OCI-M1 (cell line): ENCODE measurements at places on chromosomes 1 and 21.

- DNase-seq = no peak
These were observed 55.2 kb downstream of the ATP1B1 start for GRCh38 chr1:169161496-169162194.

GRCh38 chr21:34035619-34036354 is 37.6 kb upstream of the MRPS6 start:
- no peak for DNase-seq

DNA sequence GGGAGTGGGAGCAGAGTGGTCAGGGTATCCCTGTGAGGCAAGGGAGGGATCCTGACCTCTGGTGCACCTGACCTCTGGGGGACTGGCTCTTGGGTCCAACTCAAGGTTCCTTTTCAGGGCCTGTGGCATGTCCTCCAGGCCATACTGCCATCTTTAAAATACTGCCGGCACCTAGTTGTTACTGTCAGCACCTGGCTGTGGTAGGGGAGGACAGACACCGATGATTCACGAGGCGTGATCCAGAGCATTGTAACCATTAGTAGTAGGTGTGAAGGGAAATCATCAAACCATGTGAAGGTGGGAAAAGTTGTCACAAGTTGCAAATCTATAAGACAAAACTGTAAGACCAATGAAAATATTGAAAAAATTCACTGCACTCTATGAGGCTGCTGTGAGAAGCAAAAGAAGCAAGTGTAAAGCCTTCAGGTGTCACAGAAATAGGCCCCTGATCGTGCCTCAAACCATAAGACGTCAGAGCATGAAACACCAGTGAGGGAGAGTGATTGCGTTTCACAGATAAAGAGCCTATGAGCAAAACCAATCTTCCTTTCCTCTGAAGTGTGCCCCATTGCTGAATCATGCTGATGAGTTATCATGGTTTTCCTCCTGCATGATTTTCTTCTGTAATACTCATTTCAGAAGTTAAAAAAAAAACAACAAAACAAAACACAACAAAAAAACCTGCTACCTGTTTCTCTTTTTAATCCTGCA is 55.3 kb downstream of the CDC7 start:
- DNase-seq = peak; percentile 88

DNA sequence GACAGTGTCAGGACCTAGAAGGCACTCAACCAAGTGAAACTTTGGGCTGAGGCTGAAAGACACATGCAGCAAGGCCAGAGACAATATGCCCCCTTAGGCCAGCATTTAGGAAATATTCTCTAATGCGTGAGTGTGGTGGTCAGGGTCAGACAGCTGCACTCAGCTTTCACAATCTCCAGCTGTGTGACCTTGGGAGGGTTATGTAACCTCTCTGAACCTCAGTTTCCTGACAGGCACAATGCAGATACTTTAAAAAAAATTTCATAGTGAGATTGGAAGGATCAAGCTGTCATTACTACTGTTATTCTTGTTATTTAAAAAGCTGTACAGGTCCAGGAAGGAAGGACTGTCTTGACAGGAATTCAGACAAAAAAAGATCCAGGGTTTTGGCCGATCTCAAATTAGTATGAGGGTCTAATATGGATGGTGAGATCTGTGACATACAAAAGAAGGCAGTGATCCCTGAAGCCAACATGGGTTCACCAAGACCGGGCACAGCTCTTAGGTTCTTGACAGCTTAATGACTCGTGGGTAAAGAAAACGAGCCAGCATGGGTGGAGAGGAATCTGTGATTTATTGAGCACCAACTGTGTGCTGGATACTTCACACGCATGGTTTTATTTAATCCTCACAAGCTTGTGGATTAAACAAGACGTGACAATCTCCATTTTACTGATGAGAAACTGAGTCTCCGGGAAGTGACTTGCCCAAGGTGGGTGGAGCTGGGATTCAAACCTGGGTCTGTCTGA is 54.6 kb upstream of the POU3F1 start:
- DNase-seq = no peak

GRCh38 chr1:193539731-193540459 is 353.5 kb upstream of the B3GALT2 start:
- no peak for DNase-seq

- peak; percentile 79 for DNase-seq
These were observed 168.0 kb upstream of the NR5A2 start for GRCh38 chr1:199859491-199859933.

- peak; percentile 84 for DNase-seq
These were observed 108.9 kb downstream of the LBR start for GRCh38 chr1:225318706-225319575.

DNA sequence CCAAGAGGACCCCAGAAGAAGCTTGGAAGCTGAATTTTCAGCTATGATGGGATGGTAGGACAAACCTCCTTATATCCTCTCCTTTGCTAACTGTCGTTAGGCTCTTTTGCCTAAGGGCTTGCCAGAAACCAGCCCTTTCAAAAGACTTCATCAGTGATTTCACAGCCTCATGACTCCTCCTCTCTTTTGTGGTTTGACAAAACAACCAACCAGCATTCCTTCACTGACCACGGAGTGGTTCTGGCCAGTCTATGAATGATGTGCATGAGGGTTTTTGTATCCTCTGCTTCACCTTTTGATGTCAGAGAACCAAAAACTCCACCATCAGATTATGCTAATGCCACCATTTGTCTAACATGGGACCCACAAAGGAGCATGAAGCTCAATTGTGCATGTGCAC is 116.9 kb upstream of the COA6 start:
- DNase-seq = peak; percentile 6

- peak; percentile 90 for DNase-seq
These were observed 23.4 kb upstream of the RD3 start for GRCh38 chr1:211515090-211516023.

- peak; percentile 91 for DNase-seq
These were observed at the start of the genes PLA2G2C and UBXN10 for GRCh38 chr1:20185834-20186782. TSS of gene PLA2G2C (minus strand) at chr1:20186518. CDS start at chr1:20177363, 9,155 bp downstream. TSS of gene UBXN10 (plus strand) at chr1:20186096. CDS start at chr1:20190562, 4,466 bp downstream.

GRCh38 chr1:20191266-20191825 is 5.0 kb upstream of the PLA2G2C start:
- DNase-seq = no peak

GRCh38 chr1:167881786-167882185 is 32.1 kb downstream of the ADCY10 start:
- DNase-seq = no peak

DNA sequence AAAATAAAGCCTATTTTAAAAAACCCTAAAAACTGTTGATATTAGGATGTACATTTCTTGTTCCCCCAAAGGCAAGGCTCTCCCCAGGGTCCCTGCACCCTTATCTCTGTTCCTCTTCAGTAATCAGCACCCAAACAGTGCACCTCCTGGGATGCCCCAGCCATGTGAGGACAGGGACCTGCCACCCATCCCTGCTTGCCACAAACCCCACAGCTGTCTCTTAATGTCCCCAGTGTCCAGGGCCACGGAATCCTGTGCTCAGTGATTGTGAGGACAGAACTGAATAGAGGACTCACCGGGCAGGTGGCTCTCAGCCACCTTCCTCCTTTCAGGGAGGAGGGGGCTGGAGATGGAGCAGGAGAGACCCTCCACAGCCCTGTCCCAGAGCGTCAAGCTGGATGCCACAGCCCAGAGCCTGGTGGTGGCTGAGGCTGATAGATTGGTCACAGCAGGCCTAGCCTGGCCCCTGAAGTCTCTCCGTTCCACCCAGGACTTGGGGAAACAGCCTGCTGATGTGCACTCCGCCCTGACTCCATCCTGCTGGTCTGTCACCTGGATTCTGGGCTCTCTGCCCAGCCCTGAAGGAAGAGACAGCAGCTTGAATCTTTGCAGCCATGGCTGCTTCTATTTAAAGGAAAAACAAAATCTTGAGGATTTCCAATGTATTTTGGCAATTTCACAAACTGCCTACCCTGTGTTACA is 23.1 kb downstream of the RNF187 start:
- no peak for DNase-seq

GRCh38 chr1:153474347-153474746 is 13.9 kb upstream of the S100A7 start:
- DNase-seq = no peak

DNA sequence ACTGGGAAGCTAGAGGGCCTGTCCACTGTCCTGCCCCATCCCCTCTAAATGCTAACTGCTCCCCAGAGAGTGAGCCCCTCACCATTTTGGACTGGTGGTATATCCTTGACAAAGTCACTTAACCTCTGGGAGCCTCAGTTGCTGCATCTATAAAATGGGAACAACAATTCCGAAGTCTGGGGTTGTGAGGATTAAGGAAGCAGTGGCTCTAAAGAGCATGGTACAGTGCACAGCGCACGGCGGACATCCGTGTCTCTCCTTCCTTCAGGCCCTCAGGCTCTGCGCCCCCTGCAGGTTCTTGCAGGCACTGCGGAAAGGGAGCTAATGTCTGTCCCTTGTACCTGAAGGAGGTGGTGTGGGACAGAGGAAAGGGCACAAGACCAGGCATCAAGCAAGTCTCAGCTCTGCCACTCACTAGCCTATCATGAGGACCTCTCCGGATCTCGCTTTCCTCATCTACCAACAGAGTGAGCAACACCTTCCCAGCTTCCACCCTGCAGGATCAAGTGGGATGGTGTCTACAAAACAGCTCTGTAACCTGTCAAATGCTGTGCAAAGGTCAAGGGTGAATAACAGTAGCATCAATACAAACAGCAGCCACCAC is 20.1 kb downstream of the ECE1 start:
- peak; percentile 75 for DNase-seq

DNA sequence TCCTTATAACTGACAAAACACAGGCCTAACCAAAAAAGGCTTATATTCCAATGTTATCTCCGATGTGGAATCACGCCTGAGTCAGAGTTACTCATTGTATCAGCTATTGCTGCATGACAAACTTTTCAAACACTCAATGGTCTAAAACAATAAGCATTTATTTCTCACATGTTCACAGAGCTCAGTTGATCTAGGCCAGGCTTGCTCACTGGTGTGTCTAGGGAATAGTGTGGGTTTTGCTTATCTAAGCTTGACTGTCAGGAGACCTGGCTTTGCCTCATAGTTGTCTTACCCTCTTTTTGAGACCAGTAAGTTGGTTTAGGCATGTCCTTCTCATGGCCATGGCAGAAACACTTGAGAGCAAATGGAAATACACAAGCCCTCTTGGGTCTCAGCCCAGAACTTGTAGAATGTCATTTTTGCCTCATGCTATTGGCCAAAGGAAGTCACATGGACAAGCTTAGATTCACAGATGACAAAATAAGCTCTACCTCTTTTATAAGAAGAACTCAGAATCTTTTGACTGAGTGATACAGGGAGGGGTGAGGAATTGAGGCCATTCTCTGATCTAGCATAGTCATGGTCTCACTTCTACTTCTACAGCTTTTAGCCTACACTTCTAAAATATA is 130.8 kb downstream of the HMCN1 start:
- peak; percentile 30 for DNase-seq

DNA sequence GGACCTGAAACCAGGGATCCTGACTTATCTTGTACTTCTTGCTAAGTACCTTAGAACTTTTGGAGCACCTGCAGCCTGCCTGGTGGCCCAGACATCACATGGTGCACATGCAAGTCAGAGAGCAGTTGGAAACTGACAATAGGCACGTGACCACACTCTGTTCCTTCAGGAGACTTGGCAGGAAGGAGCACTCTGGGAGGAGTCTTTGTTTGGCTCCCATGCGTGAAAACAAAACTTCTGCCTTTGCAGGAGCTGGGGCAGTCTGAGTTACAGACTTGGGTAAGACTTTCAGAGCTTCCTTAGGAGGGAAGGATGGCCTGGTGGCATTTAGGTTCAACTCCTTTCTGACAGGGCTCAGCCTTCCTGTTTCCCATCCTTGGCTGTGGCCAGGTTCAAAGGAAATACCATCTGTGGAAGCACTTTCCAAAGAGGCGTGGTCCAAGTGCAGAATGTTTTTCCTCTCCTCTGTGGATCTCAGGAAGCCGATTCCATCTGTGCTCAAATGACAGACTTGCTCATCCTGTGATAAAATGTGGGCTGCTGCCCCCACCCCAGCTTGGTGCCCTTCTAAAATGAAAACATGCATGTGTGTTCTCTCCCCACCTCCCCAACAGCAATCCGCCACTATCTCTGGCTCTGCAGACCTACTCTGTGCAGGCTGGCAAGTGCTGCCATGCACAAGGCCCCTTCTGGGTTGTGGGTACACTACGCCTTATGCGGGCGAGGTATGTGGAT is 14.1 kb upstream of the ZNF436 start:
- no peak for DNase-seq

DNA sequence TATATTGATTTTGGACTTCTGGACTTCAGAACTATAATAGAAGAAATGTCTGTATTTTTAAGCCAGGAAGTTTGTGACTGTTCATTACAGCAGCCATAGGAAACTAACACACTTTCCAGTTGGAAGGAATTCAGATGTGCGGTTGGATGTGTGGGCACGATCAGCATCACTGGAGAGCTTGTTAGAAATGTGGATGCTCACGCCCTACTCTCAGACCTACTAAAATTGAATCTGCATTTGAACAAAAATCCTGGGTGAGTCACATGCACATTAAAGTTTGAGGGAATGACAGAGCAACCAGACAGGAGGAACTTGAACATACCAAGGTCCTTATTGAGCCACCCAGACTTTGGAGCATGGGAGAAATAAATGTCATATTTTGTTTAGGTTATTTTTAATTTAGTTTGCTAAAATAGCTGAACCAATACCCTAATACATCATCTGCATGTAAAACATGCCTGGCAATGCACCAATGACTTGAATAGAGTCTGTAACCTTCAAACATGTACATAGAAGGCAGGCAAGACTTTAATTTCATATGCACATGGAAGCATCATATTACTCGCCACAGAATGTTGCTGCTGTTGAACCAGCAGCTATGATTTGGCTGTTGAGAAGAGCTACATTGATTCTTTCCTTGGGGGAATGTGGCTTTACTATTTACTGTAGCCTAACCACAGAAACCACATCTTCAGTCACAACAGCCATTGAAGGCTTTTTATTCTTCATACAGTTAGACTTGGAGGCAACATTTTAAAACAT is 346.2 kb downstream of the BARHL2 start:
- DNase-seq = peak; percentile 1

DNA sequence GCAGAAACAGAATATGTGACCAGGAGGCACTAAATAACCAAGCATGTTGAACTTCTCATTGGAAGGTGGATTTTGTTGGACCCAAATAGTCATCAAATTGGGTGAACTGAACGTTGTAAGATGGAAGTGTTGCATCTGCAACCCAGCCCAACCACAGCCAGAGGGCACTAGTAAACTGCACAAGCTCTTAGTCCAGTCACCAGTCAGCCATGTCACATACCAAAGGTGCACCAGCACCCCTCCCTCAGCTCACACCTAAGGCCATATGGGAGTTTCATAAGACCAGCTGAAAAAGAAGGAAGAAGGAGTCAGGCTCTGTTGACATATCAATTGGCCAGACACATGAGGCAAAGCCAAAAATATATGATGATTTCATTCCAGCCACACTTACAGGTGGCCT is 481.7 kb upstream of the NR5A2 start:
- peak; percentile 32 for DNase-seq

DNA sequence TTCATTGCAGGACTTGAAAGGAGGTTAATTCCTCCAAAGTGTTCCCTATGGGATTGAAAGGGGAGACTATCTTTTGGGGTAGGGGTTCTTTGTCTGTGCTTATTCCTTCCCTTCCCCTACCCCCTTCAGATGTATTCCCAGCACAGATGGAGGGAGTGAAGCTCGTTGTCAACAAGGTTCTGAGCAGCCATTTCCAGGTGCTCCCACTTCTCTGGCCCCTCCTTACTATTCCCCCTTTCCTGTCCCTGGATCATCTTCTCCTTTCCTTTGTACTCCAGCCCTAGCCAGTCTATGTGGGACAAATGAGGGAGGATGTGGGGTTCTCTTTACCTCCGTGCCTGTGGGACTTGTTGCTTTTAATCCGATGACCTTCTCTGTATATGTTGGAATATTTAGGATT is 899 bp downstream of the TOMM40L start:
- peak; percentile 58 for DNase-seq
